ENCODE measurements at places on chromosomes 7 and 10.

DNA sequence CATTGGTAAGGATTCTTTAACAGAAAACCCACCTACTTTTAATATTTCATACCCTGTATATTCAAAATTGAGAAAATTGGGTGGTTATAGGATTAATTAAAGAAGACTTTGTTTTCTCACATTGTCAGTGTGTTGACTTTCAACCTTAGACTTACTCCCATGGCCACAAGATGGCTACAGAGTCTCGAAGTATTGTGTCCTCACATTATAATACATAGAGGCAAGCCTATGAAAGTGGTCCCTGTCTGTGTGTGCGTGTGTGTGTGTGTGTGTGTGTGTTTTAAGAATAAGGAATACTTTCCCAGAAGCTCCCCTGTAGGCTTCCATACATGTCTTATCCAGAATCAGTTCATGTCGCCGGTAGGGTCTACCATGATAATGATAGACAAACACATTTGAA is 180.0 kb downstream of the PHF14 start:
- DNase-seq, result no peak

GRCh38 chr7:70384891-70385290 is 747.1 kb upstream of the GALNT17 start:
- no peak for DNase-seq

- DNase-seq, result no peak
Measured at GRCh38 chr7:37441386-37441760, 7.3 kb downstream of the ELMO1 start.

DNA sequence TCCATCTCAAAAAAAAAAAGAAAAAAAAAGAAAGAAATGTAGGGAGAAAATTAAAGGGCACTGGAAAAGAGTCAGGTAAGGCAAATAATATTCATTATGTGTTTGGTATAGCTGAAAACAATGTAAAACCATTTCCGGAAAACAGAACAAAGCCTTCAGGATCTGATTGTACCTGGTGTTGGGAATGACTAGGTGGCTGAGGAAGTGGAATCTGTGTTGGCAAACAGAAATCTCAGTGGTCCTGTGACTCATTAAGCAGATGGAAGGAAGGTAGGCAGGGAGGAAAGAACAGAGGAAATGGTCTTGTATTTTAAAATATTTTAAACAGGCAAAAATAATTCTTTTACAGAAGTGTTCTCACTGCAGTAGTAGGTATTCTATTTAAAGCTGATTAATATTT is 55.7 kb upstream of the GATA3 start:
- DNase-seq, result no peak

DNA sequence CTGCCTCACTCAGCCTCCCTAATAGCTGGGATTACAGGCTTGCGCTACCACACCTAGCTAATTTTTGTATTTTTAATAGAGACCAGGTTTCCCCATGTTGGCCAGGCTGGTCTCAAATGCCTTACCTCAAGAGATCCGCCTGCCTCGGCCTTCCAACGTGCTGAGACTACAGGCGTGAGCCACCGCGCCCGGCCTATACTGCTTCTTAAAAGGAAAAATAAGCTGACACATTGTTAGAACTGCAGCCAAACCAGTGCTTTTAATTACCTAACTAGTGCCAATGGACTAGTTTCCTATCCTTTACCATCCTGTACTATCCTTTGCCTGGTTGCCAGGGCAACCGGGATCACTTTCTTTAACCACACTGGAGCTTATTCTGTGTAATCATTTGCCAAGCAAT is 108.0 kb downstream of the LRRTM3 start:
- DNase-seq, result no peak

- peak; percentile 99 for DNase-seq
Measured at GRCh38 chr10:113087165-113088029, 137.3 kb downstream of the TCF7L2 start.

GRCh38 chr7:69670701-69671100 is 72.4 kb downstream of the AUTS2 start:
- no peak for DNase-seq

GRCh38 chr7:29228289-29229011 is 33.9 kb downstream of the CHN2 start:
- DNase-seq, result no peak

GRCh38 chr7:30707391-30708357 is 25.4 kb upstream of the CRHR2 start:
- no peak for DNase-seq

- DNase-seq, result no peak
Measured at GRCh38 chr7:156768698-156769472, 124.1 kb downstream of the LMBR1 start.

DNA sequence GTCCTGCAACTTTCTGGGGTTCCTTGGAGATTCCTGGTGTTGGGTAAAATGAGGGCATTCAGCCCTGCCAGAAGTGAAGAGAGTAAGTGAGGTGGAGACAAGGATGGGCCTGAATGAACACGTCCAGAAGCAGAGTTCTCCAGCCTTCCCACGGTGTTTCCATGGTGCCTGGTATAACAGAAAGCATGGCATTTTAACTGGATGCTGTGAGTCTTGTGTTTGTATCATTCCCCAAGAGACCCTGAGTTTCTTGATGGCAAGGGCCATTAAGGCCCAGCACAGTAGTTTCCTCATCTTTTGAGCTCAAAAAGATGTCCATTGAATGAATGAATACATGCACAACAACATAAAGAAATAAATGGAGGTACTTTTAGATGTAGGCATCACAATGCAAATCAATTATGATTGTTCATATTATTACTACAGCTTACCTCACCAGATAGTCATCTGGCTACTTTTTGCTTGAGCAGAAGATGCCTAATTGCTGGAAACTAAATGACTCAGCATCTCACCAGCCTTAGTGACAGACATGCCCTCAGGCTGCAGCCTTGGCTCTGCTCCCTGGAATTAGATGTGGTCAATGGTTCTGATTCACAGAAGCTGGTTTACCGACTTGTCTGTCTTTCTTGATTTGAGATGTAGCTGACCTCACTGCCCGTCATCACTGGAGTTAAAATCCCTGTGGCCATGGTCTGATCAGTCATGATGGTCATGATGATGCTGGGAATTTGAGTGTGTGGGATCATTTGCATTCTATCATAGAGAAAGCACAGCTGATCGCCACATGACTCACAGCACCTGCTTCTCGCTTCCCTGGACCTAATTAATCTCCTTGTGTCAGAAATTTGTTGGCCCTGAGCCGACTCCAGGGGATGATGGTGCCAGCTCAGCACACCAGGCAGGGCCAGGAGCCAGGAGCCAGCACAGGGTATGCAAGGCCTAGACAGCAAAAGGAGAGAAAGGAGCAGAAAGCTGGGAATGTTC is 83.9 kb downstream of the CXCL12 start:
- DNase-seq, result peak; percentile 28

DNA sequence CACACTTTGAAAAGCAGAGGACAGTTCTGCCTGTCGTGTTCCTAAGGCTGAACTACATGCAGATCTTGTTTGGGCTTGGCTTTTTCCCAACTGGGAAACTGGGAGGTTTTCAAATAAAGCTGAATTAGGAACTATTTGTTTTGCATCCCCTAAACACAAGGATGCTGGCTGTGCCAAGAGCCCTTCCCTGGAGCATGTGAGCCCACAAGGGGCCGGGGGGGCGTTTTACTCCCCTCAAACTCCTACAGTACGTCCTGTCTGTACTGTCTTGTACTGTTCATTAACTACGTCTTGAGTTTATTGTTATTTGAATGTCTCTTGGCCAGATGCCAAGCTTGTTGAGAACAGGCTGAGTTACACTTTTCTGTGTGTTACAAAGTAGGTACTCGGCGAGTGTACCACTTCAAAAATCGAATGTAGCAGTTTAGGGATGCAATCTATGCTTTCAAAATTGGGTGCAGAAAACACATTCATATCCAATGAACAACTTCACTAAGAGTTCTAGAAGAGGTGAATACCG is 94.9 kb downstream of the GFRA1 start:
- DNase-seq, result no peak

- no peak for DNase-seq
Measured at GRCh38 chr10:84589526-84590205, 261.3 kb downstream of the CCSER2 start.

GRCh38 chr10:12403119-12403518 is 53.8 kb downstream of the CAMK1D start:
- DNase-seq, result no peak

- no peak for DNase-seq
Measured at GRCh38 chr7:45885264-45885882, 2.9 kb upstream of the IGFBP1 start.

DNA sequence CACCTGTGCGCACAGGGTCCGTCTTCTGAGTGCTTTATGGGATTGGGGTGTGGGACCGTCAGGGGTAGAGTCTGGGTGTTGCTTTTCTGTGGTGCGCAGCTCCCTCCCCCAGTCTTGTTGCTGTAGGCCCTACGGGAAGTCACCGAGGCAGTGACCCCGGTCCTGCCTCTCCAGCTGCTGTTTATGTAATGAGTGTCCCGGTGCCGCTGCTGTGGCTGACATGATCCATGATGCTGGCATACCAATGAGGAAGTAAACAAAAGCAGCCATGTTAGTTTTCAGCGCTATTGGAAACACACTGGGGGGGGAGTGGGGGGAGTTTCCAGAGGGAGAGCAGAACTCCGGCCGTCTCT is 1.1 kb downstream of the TRIM8 start:
- no peak for DNase-seq

- DNase-seq, result no peak
Measured at GRCh38 chr10:12922117-12922900, 79.2 kb downstream of the CCDC3 start.

DNA sequence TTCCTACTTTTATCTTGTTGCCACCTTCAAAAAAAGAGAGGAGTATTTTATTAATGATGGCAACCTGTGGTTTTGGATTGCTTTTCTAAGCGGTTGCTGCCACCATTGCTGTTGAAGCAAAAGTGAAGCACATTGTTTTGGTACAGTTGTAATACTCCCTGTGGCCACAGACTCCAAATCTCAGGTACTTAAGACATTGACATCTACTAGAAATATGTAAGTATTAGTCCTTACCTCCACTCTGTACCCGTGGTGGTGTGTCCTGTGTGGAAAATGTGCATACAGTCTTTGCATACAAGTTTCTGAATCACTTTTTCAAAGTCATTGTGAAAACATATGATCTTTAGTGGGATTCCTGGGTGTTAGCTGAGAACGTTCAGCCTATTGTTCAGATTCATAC is 85.7 kb downstream of the ANLN start:
- no peak for DNase-seq

DNA sequence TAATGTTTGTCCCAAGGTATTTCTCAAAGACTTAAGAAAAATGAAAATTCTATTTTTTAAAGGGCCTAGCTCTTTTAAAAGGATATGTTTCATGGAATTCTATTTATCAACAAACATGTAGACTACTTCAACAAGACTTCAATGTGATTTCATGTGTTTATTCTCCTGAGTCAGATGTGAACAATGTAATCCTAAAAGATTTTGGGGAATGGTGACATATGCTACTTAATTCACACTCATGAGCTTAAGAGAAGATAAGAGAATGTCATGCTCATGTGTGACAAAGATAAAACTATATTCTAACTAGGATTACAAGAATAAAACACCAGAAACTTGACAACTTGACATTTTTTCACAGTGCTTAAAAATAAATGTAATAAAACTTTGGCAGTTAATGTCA is 127.5 kb downstream of the TES start:
- DNase-seq, result no peak

GRCh38 chr10:84329986-84330651 is 1.7 kb downstream of the CCSER2 start:
- DNase-seq, result no peak

DNA sequence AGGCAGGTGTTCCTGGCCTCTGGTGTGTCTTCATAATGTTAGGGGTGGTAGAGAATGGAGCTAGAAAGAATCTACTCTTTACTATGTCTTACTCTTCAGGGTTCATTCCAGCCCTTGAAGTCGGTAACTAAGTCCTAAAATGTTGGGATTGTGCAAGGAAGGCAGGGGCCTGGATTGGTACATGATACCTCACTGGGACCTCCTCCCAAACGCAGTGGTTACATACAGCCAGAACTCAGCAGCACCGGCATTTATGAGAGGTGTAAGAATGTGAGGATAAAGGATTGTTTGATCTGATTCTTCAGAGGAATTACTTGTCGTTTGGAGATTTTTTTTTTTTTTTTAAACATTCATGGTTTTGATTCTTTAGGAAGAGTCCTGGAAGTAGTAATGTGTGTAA is 6.9 kb downstream of the COMTD1 start:
- no peak for DNase-seq

DNA sequence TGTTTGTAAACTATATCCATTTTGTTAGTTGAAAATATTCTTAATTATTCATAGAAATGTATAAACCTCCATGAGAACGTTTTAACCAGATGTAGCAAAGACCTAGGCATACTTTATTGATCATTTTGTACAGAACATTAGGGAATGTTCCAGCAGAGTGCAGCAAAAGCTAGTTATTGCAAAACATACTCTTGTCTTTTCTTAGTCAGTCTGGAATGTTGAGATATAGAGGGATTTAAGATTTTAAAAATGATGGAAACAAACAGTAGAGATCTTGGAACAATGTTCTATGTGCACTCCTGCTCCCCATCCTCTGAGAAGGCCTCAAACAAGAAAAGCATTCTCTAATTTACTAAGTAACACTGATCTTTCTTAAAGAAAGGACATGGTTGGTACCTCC is 292.1 kb downstream of the BBS9 start:
- DNase-seq, result no peak

GRCh38 chr10:18666810-18667209 is 7.6 kb downstream of the ARL5B start:
- DNase-seq, result no peak

- no peak for DNase-seq
Measured at GRCh38 chr7:49800031-49800430, 26.6 kb downstream of the VWC2 start.

- no peak for DNase-seq
Measured at GRCh38 chr7:44375236-44375699, 49.9 kb upstream of the CAMK2B start.

DNA sequence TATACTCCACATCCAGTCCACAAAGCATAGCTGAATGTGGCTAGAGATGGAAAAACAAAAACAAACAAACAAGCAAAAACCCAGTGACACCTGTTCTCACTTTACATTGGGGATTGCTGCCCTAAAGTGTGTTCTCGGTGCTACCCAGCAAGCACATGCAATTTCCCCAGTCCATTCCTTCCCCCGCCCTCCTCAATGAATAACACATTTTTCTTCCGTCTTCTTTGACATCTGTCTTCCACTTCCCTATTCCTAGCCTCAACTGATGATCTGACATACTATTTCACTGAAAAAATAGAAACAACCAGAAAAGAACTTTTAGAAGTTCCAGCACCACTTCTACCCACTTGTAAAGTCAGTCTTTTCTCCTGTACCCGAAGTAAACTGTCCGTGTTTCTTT is 147.1 kb downstream of the MALRD1 start:
- DNase-seq, result no peak

- DNase-seq, result no peak
Measured at GRCh38 chr10:122336961-122337360, 37.5 kb upstream of the PLEKHA1 start.

GRCh38 chr10:78432583-78432982 is 398.9 kb downstream of the RPS24 start:
- DNase-seq, result no peak

- DNase-seq, result no peak
Measured at GRCh38 chr7:128041203-128041602, 10.0 kb upstream of the LRRC4 start.

DNA sequence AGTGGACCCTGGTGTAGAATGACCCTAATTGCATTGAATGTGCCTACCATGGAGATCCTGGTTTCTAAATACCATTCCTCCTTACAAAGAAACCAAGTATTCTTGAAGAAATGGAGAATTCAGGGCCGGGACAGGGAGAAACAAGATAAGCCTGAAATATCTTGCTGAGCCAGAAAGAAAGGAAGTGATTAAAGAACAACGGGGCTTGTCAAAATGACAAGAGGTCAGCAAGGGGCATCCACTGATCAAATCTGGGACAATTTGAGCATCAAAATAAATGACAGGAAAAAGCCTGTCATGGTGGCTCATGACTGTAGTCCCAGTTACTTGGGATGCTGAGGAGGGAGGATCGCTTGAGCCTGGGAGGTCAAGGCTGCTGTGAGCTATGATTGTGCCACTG is 8.1 kb downstream of the ABHD11 start:
- DNase-seq, result no peak
